ENCODE measurements at places on chromosomes 11 and 22.

GRCh38 chr11:107496011-107496410 lies 38.4 kb upstream of the CWF19L2 start:
- DNase-seq: no peak

- no peak for DNase-seq
These were observed 43.5 kb downstream of the PPFIA1 start for GRCh38 chr11:70313945-70314344.

DNA sequence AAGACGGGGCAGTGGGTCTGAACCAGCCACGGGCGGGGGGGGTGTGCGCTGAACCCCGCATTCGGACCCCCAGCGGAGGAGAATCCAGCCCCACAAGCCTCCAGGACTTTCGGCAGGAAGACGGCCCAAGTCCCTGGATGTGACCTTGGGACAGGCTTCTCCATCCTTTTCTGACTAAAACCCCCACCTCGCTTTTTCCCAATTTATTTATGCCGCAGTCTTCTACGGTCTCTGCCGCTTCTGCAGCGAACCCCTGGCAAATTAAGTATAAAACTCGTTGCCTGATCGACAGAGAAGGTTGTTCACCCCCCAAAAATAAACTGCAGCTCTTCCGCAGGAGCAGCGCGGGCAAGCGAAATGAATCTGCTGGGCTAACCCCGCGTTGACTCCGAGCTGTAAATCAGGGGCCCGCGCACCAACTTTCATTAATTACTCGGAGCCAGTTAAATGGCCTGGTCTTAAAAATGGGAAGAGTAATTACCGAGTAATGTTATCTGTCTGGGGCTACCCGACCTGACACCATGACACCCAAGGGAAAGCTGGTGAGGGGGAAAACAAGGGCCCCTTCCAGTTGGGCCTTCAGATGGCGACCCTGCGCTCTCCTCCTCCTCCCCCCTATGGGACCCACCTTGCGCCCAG lies 6.6 kb downstream of the WT1 start:
- no peak for DNase-seq

- no peak for DNase-seq
These were observed 290.7 kb downstream of the TBC1D22A start for GRCh38 chr22:47053013-47053725.

DNA sequence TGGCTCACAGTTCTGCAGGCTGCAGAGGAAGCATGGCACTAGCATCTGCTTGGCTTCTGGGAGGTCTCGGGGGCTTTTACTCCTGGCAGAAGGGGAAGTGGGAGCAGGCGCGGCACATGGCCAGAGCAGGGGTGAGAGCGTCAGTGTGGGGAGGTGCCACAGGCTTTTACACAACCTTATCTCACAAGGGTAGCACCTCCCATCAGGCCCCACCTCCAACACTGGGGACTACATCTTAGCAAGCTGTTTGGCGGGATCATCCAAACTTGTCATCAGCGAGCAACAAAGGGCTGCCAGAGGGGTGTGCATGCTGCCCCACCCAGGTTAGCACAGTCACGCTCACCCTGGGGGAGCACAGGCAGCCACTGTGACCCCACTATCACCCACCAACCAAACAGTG lies 18.9 kb upstream of the YPEL1 start:
- DNase-seq: no peak

DNA sequence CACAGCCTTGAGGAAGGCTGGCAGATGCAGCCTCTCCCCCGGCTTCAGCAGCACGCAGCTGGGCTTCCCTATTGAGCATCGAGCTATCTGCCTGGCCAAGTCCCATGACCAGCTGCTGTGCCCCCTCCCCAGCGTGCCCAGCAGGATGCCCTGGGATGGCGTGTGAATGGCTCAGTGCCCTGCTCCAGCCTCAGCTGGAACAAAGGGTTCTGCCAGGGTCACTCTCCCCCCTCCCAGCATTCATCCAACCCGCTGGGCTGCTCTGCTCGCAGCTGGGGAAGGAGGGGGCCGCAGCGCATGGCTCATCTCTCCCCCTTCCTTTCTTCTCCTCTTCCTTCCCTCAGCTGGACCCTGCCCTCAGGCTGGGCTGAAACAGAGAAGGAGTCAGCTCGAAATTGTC lies 14.5 kb downstream of the LRP4 start:
- DNase-seq: no peak

DNA sequence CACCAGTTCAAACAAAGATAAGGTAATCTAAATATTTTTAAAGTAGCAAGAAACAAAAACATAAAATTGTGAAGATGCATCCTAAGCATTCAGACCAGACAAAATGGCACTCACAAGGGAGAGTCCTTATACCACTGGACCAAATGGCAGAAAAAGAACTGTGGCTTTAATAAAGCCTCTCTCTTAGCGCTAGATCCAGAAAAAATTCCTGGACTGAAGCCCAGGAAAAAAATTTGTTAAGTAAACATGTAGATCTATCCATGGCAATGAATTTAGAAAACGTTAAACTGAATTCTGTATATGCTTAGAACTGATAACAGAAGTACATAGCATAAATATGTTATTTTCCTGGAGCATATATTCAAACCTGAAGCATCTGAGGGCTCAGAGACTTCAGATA lies 11.8 kb upstream of the CD59 start:
- no peak for DNase-seq

- no peak for DNase-seq
These were observed 1183.6 kb downstream of the BRD1 start for GRCh38 chr22:48644108-48644507.

- peak; percentile 74 for DNase-seq
These were observed 35.1 kb downstream of the FBLN1 start for GRCh38 chr22:45537734-45538181.

GRCh38 chr22:39534591-39535356 lies 2.2 kb upstream of the RPS19BP1 start:
- peak; percentile 18 for DNase-seq

GRCh38 chr11:125268611-125269010 lies 104.1 kb downstream of the PKNOX2 start:
- DNase-seq: no peak

DNA sequence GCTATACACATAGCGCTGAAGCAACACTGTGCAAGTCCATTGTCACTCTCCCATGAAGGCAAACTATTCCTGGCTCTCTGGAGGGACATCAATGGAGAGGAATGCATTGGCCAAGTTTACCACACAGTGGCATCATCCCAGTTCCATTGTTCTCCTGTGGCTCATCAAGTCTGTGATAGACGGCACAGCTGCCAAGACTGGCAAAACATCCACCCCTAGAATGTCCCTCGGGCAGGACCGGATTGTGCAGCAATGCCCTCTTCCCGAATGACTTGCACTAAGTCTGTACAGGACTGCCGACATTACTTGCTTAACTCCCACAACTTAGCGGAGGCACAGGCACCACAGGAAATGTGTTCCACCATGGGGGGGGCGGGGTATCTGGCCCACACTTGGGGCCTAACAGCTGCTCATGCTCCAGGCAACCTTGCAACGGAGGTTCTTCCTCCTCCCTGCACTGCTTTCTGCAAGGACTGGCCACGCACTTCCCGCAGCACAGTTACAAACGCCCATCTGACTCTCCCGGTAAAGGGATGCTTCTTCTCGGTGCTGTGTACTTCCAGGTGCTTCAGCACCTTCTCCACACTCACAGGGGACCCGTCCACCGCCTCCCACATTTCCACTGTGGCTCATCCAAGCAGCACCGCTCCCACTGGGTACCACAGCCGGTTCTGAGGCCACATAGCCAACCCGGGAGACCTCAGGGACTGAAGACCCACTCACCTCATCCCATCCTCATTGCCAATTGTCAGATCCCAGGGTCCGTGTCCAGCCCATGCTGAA lies 1309.6 kb upstream of the RAG2 start:
- DNase-seq: no peak

GRCh38 chr11:64767344-64768299 lies 7.8 kb upstream of the PYGM start:
- no peak for DNase-seq

DNA sequence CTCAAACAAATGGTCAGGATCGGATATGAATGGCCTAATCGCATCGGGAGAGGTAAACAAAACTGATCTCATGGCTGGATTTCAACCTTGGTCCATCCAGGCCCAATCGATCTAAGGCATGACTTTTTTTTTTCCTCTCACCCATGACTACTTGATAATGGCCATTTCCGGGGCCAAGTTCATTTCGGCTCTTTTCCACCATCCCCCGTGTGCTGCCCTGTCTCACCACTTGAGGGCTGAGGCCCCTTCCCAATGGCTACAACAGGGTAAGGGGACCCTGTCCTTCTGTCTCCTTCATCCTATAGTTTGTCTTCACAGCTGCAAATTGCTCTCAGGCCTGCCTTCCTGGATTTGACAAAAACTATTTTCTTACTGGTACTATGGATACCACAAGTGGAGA lies 26.7 kb downstream of the GRAP2 start:
- DNase-seq: no peak

GRCh38 chr22:17368554-17369438 lies 464 bp upstream of the CECR2 start:
- peak; percentile 37 for DNase-seq
